ENCODE measurements at places on chromosomes 2 and 18.
A peak's percentile ranks its signal among the peaks of the same experiment; 100 is the strongest.

DNA sequence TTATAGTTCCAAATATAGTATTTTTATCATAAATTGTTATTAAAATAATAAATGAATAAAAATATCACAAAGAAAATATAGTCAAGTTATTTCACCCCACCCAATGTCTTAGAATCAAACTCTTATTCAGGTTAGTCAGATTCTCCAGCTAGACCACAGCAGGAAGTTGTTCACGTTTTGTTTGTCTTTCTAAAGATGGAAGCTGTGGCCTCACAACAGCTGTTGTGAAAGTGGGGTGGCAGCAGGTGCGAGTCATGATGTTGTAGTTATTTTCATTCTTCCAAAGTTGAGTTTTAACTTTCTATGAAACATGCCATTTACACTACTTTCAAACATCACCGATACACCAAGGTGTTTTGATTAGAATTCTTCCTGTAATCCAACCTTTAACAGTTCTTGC, 272.9 kb downstream of the SLC8A1 start:
- DNase-seq, result no peak

DNA sequence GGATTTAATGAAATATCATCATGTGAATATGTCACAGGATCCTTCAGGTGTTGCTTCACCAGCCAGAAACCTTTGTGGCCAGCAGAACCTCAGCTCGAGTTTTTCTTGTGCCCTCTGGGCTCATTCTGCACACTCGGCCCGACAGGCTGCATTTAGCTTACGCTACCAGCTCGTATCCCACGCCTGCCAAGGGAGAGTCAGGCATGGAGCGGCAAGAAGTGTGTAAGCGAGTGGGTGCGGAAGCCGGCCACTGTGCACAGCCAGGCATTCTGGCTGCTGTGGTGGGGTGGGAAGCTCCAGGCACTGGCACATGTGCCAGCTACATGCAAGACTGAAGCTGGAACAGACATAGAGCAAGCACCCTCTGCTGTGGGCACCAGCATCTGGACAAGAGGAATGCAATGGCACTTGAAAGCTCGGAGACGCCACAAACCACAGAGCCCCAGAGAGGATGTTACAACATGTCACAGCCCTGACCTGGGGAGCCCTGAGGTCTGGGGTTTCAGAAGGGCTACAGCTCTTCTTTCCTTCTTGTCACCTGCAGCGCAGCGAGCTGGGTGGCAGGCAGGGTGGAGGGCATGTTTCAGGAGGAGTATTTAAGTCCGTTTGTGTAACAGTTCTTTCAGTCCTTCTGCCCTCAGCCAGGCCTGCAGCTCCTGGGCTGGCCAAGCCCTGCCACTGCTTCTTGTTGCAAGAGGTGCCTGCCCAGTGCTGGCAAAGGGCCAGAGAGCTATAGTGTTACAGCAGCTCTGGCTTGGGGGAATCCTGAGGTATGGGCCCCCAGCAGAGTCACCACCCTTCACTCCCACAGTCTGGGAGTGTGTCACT, 257.3 kb upstream of the HNMT start:
- DNase-seq, result peak; percentile 56

DNA sequence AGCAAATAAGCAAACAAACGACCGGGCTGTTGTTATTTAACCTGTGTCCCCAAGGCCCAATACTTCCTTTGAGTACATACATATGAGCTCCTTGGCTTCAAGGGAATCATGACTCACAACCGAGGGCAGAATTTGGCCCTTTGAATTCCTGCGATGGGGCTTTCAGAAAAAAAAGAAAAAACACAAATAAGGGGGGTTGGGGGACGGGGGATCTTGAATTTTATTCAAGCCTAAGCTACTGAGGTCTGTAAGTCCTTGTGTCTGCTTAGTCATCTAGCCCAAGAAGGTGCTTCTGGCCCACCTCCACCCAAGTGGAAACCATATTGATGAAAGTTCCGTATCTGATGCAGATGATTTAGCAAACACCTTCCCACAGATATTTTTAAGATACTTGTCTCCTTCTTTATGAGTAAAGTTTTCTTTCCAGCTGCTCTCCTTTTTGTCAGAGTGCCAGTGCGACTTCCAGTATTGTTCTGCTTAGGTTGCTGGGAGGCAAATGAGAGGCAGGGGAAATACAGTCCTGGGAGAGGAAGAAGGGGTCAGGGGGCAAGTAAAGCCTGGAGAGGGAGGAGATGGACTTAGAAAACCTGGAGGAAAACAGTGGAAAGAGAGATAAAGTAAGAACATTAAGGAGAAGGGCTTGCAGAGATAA, 169.6 kb downstream of the ZEB2 start:
- no peak for DNase-seq

DNA sequence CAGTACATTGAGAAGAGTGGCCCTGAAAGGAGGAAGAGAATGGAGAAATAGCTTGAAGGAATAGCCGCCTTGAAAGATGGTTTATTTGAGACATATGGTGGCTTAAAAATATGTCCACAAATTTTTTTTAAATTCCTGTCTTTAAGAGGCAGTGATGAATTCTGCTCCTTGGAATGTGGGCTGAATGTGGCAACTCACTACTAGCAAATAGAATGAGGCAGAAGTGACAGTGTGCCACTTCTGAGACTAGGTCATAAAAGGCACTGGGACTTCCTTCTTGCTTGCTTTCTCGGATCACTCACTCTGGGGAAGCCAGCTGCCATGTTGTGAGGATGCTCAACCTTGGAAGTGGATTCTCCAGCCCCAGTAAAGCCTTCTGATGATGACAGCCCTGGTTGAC, 67.0 kb downstream of the FAM161A start:
- no peak for DNase-seq

- no peak for DNase-seq
Observed at GRCh38 chr2:136065907-136066306, 52.0 kb downstream of the CXCR4 start.

DNA sequence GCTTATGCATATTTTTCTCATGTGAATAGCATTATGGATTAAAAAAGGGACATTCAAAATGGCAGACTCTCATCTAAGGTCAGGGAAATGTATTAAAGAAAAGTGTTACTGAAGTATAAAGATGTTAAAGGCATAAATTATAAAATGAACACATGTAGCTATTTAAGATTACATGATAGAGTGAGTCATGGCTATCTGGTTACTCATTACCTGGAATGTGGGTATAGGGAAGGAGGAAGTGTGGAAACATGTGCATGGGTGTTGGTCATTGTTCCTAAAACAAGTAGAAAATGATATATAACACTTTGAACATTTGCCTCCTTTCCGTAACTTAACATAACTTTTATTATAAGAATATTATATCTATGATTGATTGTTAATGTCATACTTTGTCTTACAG, 66.4 kb downstream of the MYO1B start:
- DNase-seq, result no peak

- no peak for DNase-seq
Observed at GRCh38 chr2:98483257-98483861, 38.7 kb downstream of the INPP4A start.

DNA sequence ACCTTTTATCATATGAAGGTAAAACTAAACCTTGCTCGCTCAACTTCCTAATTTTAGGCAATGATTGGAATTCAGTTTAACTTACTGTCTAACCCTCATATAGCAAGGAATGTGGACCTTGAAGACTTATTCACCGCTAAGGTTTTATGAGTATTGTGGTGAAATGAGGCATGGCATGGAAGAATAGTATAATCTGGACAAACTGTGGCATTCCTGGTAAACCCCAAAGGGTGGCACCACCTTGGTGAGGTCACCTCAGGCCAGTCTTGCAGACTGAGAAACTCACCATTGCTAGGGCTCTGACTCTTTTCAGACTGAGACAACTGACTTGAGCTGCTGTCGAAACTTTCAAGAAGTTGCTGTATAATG, 51.1 kb upstream of the EHBP1 start:
- DNase-seq, result no peak

- no peak for DNase-seq
Observed at GRCh38 chr2:8118940-8119781, 562.7 kb upstream of the ID2 start.

GRCh38 chr18:34322365-34323289, 97.9 kb upstream of the NOL4 start:
- no peak for DNase-seq

- no peak for DNase-seq
Observed at GRCh38 chr2:96342085-96342484, 6.5 kb downstream of the NCAPH start.

DNA sequence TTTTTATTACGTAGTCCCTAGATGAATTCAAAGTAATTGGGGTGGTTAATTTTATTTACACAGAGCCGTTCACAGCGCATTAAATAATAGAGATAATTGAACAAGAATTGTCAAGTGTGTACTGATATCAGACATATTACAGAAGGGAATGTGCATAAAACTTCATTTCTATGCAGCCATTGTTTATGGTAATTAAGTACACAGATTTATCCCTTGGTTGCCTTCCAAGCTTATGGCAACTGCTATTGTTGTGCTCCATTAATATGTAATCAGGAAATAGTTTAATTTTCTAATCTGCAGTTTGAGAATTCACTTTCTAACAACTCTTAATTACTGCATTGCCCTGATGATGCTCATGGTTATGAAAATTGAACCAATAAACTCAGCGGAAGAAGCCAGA, 47.3 kb upstream of the OTX1 start:
- no peak for DNase-seq

DNA sequence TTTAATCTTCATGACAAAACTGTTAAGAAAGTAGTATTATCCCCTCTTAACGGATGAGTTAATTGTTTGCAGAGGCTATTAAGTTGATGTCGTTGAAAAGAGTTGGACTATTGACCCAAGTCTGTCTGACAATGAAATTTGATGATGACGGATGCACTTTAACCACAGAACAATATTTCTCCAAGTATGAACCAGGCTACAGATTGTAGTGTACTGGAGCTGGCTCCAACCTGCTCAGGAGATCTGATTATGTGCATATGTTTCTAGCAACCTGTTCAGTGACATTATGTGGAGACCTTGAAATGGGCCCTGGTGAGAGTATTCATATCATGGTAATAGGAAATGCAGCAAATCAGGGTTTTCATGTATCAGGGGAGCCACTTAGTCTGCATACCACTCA, 174.1 kb downstream of the CDH7 start:
- peak; percentile 36 for DNase-seq

DNA sequence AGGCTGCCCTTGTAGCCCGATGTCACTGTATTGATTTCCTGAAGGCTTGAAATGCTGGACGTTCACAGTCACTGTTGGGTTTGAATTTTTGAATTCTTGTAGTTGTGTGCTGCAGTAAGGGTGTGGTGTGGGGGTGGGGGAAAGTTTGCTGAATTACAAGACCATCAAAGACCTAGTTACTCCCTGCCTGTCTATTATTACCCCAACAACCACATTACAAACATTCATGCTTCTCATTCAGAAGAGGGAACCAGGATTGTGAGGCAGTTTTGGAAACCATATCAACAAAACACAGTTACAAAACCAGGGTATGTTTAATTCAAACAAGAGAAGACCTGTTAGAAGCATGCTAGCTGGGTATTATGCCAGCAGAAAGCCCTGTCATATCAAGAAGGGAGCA, 85.8 kb downstream of the CLHC1 start:
- no peak for DNase-seq

- DNase-seq, result no peak
Observed at GRCh38 chr2:25742501-25742900, 69.1 kb upstream of the DTNB start.

GRCh38 chr2:144518748-144519596, 947 bp downstream of the ZEB2 start:
- peak; percentile 65 for DNase-seq

- DNase-seq, result no peak
Observed at GRCh38 chr2:229572507-229573271, 141.7 kb downstream of the DNER start.

- DNase-seq, result no peak
Observed at GRCh38 chr2:212549463-212549862, 10.9 kb upstream of the ERBB4 start.

- DNase-seq, result peak; percentile 38
Observed at GRCh38 chr2:239882331-239882732, 142.8 kb downstream of the NDUFA10 start.

- no peak for DNase-seq
Observed at GRCh38 chr2:212921711-212922110, 229.7 kb downstream of the IKZF2 start.

- DNase-seq, result no peak
Observed at GRCh38 chr2:9552219-9553178, 3.1 kb downstream of the ADAM17 start.

- no peak for DNase-seq
Observed at GRCh38 chr2:213288913-213289700, 4.8 kb downstream of the SPAG16 start.

DNA sequence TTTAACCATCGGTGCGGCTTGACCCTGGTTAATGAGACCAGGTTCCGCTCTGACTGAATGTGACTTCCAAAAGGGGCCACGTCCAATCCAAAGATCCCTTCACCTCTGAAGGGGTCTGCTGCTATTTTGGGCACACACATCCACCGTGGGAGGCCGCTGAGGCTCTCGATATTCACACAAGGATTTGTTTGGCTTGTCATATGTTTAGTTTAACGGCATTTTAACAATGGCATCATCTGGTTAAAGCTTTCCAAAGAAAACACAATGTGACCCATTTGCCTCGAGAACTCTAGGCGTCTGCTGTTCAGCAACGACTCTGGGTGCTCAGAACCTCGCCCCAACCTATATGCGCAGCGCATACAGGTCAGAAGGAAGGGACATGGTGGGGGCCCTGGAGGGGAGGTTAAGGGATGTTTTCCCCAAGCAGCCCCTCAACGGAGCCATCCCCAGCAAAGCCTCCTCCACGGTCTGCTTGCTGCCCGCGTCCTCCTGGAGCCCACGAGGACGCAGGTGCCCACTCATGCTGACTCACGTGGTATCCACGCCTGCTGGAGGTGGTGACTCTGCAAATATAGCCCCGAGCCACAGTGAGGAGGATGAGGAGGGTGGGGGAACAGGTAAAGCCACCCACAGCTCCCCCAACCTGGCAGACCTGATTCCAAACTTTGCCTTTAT, 260.3 kb downstream of the HDAC4 start:
- DNase-seq, result no peak

DNA sequence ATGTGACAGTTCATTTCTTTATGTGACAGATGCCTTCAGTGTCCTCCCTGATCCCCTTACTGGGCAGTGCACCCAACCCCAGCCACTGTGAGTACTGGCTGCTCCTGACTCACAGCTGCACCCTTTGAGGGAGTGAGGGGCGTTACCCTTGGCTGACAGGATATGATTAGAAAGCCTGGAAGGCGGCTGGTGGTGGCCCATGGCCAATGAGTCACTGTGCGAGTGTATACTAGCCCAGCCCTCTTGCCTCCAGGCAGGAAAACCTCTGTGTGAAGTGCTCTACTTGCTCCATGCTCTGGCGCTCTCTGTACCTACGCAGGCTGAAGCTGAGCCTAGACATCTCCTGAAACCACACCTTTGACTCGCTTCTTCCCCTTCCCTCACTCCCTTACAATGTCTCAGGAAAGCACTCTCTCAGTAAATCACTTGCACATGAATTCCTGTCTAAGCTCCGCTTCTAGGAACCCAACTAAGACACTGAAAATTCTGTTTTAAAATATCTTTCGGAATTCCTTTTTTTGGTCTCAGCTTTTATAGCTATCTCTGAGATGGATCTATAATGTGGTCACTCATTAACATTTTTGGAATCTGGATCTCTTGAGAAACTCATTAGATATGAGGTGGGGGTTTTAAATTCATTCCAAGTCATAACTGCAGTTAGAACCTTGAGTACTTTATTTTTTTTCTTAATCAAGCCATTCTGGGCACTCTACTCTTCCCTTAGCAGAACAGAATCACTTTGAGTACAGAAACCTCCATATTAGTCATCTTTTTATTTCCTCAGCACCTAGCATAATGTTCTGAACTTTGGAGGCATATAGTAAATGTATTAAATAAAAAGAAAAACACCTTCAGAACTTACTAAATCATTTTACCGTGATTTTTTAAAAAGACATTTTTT, 25.3 kb upstream of the STAM2 start:
- DNase-seq, result no peak
